CD4-positive, alpha-beta T cell treated with Interleukin-21 for 1 hour (primary cell): ENCODE measurements at places on chromosomes 6 and 20.

- no peak for DNase-seq
These were observed 258.7 kb upstream of the ID4 start for GRCh38 chr6:19578481-19578880.

DNA sequence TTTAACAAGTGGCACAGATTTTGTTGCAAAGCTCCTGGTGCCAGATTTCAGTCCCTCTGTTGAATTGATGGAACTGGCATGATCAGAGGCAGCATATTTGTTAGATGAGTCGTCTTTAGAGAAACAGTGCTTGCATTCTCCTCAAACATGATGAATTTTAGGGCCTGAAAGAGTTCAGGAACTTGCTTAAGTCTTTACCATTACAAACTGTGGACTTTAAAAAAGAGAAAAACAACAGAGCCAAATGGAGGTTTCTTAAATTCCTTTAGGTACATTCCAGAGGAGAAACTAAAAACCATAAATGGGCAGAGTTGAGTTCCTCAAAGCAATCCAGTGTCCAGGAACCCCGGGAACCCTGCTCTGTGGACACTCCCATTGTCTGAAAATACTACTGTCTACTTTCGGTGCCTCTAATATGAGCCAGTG, 2.5 kb downstream of the GTF2H5 start:
- no peak for DNase-seq

DNA sequence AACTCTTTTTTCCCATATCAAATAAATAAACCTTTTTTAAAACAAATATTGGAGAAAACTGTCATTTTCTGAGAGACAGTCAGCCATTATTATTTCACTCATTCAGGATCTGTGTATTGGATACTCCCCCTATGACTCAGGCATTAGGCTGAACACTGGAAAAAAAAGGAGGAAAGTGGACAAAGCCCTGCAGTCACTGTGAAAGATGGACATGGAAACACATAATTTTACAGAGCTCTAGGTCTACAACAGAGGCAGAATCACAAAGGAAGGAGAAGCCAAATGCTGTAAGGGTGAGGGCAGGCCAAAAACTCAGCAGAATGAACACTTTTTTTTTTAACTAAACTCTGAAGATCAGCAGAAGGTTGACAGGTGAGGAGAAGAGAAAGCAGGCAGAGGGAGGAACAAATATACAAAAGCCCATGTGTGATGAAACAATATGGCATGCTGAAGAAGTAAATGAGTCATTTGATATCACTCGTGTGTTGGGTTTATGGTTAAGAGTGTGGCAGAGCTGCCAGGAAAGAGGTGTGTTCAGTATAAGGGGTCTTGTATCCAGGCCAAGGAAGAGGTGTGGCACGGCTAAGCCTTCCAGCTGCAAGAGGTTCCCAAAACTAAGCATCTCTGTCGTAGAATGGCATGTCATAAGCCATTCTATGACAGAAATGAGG, 39.1 kb downstream of the EPB41L2 start:
- no peak for DNase-seq

GRCh38 chr20:15241681-15242080, 904.3 kb upstream of the FLRT3 start:
- no peak for DNase-seq

- no peak for DNase-seq
These were observed 78.2 kb downstream of the ELOVL4 start for GRCh38 chr6:79869184-79869583.

GRCh38 chr20:13928901-13929300, 61.5 kb downstream of the SEL1L2 start:
- DNase-seq = no peak

GRCh38 chr6:80523531-80523997, 417.1 kb downstream of the BCKDHB start:
- DNase-seq = no peak

DNA sequence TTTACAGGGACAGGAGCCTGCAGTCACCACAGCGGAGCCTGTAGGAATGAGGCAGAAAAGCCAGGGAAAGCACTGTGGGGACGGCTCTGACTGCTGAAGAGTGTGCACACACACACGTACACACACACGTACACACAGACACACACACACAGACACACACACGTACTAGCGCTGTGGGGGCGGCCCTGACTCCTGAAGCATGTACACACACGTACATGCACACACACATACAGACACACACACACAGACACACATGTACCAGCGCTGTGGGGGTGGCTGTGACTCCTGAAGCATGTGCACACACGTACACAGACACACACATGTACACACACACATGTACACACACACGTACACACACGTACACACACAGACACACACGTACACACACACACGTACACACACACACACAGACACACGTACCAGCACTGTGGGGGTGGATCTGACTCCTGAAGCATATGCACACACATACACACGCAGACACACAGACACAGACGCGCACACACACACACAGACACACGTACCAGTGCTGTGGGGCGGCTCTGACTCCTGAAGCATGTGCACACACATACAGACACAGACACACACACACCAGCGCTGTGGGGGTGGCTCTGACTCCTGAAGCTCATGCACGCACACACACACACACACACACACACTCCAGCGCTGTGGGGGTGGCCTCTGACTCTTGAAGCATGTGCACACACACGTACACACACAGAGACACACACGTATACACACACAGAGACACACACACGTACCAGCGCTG, 127.3 kb downstream of the DLL1 start:
- no peak for DNase-seq

DNA sequence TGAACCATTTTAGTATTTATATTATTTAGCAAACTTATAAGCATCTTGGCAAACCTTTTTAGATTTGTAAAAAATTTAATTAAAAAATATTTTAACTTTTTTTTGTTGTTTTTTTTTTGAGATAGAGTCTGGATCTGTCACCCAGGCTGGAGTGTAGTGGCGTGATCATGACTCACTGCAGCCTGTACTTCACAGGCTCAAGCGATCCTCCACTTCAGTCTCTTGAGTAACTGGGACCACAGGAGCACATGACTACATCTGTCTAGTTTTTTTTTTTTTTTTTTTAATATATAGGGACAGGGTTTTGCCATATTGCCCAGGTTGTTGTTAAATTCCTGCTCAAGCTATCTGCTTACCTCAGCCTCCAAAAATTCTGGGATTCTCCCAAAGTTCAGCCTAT, 161.1 kb downstream of the EYS start:
- DNase-seq = no peak

GRCh38 chr6:127952176-127952575, 51.3 kb upstream of the THEMIS start:
- DNase-seq = no peak

DNA sequence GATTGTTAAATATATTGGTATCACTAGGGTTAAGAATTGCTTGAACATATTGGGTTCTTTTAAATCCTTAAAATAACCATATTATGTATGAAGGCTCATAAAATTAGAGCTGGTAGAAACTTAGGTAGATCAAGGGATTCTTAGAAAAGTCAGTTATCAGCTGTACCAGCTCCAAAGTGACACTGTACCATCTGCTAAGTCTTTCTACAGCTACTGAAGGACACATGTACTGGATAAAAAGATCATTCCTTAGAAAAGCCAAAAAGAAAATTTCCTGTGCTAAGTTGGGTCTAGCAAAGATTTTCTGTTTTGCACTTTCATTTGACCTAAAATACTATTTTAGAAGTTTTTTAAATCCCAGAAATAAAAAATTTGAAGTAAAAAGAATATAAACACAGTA, 130.4 kb downstream of the CD164 start:
- no peak for DNase-seq
